ENCODE measurements at places on chromosomes 6 and 20.

DNA sequence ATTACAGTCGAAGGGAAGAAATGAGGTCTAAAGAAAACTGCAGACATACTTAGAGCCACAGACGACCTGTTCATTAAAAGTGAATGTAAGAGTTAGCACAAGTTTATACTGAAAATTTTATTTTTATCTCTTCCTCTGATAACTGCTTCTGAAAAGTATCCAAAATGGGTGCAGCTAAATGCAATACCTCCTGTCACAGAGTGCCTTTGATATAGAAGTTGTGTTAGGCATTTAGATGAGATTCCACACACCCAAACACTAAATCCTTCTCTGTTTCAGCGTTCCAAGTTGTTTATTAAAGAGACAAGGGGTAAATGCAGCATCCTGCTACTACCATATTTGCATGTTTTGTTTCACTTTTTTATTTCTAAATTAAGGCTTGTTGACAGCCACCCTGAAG, 214.7 kb upstream of the TSHZ2 start:
- DNase-seq = no peak

DNA sequence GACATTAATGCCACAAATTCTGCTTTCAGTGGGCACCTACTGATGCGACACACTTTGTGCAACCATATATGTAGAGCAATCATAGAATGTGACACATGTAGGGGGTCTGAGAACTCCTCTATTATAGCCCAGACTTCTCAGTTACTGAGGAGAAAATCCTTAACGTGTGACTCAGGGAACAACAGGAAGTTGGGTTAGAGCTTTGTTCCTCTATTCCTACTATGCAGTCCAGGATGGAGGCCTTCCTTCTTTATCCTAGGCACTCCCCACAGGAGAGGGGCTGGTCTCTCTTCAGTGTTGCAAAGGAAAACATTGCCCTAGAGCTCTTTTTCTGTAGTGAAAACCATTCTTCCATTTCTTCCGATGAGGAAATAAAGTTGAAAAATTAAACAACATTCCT, 39.6 kb upstream of the RCAN2 start:
- no peak for DNase-seq

DNA sequence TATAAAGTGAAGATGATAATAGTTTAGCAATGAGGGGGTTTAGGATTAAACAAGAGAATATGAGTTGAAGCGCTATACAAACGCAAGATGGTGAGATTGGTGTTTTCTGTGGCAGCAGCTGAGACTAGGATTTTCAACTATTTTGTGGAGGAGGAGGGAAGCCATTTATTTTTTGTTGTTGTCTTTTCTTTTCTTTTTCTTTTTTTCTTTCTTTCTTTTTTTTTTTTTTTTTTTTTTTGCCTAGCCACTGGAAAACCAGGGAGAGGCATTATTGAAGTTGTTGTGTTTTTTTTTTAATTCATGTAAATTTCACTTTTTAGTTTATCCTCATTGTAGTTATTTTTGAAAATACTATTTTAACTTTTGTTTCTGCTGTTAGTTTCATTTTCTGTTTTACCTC, 15.9 kb downstream of the PARD6B start:
- DNase-seq = no peak

DNA sequence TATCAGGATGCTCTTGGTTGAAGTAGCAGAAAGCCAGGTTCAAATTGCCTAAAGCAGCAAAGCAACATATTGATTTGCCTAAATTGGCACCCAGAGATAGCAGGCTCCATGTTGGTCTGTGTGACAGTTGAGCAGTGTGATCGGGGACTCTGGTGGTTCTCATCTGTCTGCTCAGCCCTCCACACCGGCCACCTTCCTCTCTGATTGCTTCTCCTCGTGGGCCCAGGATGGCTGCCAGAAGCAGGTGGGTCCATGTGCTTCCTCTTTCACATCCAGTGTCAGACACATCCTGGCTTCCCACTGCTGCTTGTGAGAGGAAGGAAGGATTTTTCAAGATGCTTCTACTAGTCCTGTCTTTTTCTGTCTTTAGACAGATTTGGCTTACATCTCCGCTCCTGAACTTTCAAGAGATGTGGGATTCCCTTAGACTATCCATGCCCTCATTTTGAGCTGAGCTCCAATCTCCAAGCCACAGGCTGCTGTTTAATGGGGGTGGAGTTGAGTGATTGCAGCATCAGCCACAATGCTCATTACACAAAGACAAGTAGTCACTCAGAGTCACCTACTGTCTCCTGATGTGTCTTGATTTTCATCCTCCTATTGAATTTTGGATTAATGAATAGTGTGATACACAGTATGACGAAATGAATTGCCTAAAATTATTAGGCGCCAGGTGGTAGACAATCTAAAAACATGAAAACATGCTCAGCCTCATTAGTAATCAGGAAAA, 122.2 kb downstream of the ZDHHC14 start:
- no peak for DNase-seq

DNA sequence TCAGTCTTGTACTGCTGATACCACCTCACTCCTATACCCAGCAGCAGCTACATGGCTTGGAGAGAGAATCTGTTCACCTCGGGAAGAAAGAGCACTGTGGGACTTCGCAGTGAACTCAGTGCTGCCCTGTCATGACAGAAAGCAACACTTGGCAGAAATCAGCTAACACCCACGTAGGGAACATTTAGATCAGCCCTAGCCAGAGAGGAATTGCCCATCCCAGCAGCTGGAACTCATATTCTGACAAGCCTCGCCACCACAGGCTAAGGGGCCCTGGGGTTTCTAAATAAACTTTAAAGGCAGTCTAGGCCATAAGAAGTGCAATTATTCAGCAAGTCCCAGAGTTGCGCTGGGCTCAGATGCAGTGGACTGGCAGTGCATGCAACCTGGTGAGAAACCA, 1266.8 kb downstream of the GRIK2 start:
- DNase-seq = no peak

DNA sequence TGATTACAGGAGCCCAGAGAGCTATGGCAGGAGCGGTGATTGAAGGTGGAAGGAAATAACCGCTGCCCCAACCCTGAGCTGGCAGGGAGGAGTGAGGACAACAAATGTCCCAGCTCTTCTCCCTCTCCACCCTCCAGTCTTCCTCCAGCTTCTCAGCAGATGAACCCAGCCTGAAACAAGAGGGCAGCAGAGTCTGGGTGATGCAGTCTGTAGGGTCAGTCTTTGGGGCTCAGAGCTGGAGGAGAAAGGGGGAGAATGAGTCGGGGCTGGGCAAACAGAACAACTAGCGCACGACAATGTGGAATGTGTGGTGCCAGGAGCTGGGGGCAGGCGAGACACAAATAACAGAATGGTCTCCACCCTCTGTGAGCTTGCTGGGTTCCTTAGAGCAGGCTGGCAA, 4.5 kb upstream of the GUCA1A start:
- no peak for DNase-seq

DNA sequence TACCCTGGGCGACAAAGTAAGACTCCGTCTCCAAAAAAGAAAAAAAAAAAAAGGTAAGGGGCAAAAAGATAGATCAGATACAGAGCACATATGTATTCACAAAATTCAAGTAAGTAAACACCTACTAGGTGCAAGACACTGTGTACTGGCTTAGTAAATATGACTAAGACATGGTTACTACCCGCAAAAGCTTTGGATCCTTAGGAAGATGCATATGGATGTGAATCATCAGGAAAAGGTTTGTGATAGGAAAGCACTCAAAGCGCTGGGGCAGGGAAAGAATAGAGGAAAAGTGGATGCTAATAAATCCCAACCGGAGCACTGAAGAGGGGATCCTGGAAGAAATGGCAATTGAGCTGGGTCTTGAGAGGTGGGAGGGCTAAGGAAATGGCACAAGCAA, 118.8 kb upstream of the FAM184A start:
- DNase-seq = no peak

DNA sequence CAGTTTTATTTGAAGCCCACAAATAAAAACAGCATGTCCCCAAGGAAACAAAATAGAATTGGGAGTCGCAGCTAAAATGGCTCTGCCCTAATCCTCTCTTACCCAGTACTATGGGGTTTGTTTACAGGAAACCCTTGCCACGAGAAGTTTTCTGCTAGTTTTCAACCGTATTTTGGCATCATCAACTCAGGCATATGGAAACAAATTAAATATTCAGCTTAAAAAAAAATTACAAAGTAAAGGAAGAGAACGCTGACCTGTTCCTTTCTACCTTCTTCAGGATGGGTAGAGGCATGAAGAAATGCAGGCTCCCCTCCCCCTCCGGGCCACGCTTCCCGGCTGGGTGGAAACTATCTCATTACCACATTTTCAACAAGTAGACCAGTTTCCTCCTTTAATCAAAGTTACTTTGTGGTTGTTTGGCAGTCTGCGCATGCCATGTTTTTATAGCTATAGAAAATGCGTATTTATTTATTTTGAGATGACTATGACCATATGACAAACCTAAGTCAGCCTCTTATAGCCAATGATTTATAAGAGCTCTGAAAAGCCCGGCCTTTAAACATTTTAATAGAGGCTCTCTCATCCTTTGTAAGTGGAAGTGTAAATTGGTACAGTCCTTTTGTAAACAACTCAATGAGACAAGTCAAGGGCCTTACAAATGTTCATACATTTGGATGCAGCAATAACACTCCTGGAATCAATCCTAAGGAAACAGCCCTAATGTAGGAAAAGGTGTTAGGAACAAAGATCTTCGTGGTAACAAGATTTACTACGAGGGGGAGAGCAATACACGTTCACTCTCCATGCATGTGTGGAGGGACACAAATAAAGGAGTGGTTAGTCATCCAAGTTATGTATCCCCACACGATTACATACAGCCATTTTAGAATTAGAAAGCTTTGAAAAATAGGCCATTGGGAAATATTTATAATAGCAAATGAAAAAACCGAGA, 16.1 kb upstream of the ZNF217 start:
- peak; percentile 53 for DNase-seq
